ENCODE measurements at places on chromosomes 1 and 21. TPM values are rescaled to one million over a fixed set of nuclear protein-coding genes. Genes with fewer than 3 reads are reported as not detected.

DNA sequence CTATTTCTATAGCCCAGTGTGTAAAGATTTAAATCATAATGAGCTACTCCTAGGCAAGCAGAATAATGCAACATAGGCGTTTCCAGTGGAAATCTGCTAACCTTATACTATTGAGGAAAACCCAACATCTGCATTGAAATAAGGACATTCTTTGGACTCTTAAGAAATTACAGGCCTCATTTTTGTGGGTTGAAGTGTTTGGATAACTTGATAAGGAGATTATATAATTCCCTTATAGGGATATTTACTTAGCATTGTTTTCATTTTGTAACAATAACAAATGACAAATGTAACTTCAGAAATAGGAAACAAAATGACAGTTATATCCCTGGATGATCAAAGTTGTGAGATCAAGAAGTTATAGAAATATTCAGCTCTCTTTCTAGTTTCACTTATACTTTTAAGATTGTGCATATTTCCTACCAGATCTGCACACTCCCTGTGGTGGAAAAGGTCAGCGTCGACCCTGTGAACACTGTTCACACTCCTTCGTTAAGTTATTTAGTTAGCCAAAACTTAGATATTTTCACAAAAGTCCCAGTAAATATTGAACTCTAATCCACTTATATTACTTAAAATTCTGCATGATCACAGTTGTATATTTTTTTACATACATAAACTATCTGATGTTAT is 284.4 kb upstream of the C1orf105 start:
- no peak for DNase-seq

DNA sequence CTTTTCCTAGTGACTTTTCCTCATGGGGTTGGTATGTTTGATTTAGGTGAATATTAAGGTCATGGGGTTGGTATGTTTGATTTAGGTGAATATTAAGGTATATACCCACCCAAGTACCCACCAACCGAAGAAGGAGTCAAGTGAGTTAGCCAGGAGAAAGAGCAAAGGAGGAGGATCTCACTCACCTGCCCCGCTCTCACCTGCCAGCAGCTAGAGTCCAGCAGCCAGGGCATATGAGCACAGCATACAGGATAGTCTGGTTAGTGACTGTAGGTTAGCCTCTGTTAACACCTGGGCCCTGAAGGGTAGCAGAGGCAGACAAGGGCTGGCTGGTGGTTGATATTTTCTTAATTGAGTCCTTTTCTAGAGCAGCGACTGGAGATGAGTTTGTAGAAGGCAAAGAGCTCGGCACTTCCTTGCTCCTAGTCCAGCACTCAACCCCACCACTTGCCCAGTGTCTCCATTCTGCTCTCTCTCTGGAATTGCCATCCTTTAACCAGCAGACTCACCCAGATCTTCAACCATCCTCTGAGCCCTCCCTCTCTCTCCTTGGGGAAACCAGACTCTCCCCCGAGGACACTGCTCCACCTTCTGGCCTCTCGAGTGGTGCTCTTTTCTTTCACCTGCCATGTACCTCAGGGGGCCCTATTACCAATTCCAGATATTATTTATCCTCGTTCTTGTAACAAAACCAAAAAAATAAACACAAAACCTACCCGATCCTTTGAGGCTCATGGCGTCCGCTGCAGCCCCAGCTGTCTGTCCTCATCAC is 16.3 kb upstream of the DESI2 start:
- no peak for DNase-seq

DNA sequence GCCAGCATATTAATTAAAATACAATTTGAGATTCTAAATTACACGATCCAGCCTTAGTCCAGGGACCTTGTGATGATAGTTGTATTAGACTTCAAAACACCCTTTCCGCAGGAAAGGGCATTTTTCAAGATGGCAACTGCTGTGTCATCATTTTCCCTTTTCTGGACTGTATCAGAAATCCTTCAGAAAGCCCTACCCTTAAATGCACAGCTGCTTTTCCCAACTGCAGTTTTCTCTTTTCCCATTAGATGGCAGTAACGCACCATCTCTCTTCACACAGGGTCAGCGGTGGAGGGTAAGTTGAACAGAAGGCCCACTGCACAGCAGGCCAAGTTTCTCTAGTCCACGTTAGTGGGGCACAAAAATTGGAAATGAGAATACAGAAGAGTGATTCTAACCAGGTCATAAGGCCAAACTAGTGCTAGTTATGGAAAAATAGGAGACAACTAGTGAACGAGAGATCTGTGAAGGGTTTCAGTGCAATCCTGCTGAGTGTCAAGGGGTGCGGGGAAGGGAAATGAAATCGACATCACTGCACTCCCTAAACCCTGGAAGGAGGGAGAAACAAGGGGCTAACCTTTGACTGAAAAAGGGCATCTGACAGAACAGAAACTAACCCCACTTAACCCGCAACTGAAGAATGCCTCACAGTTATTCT is 22.1 kb upstream of the TDRD10 start:
- peak; percentile 75 for DNase-seq

DNA sequence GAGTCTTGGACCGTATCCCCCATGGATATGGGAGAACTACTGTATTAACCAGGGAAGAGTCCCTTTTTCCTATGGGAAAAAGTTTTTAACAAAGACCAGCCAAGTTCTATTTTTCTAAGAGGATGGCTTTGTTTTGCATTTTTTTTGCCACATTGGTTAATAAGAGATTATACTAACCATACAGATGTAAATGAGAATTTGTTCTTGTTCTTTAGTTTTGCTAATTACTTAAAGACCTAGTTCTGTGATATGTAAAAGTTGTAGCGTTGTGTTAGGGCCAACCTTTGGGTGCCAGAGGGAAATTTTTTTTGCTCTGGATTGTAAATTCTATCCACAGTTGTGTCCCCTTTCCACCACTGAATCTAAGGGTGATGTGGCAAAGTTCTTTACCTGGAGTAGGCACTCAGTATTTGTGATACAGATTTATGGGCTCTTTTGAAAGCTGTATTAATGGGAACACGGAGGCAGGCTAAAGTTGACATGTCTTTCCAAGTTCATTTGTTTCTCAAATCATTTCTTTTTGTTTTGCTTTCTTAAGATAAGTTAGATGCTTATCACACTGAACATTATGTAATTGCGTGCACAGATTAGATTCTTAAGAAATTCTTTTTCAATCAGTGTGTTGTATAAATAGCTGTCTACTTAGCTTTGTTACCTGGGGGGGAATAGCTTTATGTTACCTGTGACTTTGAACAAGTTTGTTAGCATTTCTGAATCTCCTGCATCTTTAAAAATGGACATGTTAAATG is 2.9 kb downstream of the SOAT1 start:
- no peak for DNase-seq

- DNase-seq: no peak
Measured at GRCh38 chr1:177048314-177049069, 116.0 kb downstream of the ASTN1 start.

DNA sequence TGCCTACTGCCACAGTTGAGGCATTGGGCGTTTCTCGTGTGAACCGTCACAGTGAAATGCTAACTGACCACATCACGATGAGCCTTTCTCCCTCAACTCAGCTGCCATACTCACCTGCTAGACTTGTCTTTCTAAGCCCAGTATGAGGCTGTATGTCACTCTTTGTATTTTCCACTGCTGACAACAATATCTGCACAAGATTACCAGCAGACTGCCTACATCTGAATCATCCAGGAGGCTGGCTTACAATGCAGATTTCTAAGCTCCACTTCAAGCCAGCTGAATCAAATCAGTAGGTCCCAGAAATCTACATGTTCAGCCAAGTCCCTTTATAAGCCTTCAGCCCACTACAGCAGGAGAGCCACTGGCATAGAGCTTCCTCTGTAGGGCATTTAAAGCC is 355.0 kb upstream of the DUSP10 start:
- DNase-seq: no peak

DNA sequence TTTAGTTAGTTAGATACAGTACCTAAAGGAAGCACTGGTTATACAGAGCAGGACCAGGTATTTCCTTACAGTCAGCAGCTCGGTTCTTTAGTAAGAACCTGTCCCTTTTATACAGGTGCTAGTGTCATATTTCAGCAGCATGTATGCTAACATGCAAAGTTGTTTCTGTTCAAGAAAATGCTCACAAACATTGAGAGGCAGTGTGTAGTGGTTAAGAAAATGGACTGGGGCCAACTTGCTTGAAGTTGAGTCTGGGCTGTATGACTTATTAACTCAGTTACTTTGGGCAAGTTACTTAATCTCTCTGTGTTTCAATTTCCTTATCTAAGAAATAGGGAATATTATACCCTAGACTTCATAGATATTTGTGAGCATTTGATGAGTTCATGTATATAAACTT is 31.1 kb downstream of the AK4 start:
- DNase-seq: no peak

DNA sequence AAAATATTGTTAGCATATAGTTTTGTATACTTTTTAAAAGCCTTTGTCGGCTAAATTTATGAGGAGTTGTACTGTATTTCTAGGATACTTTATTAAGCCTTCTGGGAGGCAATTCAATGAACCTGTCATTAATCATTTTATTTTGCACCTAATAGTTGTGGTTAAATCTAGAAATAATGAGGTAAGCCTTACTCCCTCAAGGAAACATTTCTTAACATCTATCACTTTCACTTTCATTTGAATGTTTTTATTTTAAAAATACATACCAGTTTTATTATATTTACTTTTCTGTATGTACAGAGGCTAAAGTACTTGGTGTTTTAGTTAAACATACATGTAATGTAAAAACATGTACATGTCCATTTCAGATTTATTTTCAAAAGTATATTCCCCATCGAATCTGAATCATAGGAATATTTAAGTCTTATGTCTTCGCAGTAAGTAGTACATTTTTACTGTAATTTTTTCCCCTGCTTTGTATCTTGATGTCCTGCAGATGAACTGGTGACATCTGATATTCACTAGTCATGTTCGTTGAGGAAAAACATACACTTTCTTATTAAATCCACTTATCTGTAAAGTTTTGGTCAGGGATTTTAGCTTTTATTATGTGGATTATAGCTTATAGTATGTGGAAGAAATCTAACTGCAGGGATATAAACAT is 82.8 kb downstream of the DISP1 start:
- DNase-seq: peak; percentile 59

GRCh38 chr21:35349376-35350080 is 300.4 kb upstream of the RUNX1 start:
- no peak for DNase-seq

DNA sequence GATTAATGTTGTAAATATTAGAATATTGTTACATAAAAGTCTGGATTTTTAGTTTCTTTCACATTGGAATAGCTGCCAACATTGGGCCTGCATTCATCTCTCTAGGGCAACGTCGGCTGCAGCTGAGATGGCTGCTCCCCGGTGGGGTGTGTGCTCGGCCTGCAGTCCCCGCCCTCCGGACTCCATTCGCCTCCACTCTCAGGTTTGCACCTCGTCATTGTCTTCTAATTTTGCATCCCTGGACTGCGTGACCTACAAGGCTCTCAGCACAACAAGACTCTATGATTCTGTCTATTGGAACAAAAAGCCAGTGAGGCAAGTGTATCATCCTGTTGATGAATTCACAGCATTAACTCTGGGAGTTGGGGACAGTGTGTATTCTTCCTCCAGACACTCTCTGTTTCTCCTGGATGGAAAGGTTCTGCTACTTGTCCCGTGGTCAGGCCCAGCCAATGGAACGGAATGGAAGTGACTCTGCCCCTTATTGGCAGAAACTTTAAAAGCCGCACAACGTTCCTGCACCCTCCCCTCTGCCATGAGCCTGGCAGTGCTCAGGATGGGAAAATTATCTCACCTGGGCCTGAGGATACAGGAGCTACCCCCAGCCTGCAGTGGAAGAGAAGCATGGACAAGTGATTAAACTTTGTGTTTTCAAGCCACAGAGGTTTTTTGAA is 105.0 kb upstream of the SAMD11 start:
- no peak for DNase-seq

- no peak for DNase-seq
Measured at GRCh38 chr1:157162345-157162744, 24.1 kb upstream of the ETV3 start.

DNA sequence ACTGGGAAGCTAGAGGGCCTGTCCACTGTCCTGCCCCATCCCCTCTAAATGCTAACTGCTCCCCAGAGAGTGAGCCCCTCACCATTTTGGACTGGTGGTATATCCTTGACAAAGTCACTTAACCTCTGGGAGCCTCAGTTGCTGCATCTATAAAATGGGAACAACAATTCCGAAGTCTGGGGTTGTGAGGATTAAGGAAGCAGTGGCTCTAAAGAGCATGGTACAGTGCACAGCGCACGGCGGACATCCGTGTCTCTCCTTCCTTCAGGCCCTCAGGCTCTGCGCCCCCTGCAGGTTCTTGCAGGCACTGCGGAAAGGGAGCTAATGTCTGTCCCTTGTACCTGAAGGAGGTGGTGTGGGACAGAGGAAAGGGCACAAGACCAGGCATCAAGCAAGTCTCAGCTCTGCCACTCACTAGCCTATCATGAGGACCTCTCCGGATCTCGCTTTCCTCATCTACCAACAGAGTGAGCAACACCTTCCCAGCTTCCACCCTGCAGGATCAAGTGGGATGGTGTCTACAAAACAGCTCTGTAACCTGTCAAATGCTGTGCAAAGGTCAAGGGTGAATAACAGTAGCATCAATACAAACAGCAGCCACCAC is 20.1 kb downstream of the ECE1 start:
- DNase-seq: no peak

- no peak for DNase-seq
Measured at GRCh38 chr1:163035446-163036249, 33.5 kb upstream of the RGS4 start.

GRCh38 chr21:43936247-43936967 is 71.4 kb downstream of the AGPAT3 start:
- no peak for DNase-seq

DNA sequence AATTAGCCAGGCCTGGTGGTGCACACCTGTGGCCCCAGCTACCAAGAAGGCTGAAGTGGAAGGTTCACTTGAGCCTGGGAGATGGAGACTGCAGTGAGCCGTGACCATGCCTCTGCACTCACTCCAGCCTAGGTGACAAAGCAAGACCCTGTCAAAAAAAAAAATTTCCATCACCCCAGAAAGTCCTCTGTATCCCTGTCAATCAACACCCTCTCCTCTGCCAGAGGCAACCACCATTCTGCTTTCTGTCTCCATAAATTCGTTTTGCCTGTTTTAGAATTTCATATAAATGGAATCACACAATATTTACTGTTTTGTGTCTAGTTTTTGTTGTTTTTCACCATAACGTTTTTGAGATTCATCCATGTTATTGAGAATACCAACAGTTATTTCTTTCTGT is 141.6 kb upstream of the SLC45A1 start:
- DNase-seq: no peak

The NCAM2 gene
- 20.1 TPM for total RNA-seq

The KRTAP19-2 gene
- not detected for total RNA-seq

The TRIM63 gene
- total RNA-seq: 1.8 TPM
